ENCODE measurements at places on chromosomes 4 and X.

DNA sequence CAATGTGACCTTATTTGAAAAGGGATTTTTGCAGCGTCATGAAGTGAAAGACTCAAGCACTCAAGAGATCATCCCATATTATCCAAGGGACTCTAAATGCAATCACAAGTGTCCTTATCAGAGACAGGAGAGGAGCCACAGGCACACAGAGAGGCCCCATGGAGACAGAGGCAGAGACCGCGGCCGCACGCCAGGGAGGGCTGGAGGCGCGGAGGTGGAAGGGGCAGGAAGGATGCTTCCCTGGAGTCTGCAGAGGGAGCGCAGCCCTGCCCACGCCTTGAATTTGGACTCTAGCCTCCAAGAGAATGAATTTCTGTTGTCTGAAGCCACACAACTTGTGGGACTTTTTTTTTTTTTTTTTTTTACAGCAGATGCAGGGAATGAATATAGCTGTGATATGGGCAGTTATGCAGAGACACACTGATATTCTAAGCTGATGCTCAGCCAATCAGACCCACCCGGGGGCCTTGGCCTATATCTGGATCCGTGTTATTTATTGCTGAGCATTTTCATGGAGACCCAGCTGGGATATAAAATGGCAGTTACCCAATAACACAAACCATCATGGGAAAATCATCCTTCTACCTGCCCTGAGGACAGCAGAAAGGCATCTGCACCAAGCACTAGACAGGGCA lies 244.8 kb upstream of the PSAPL1 start:
- DNase-seq, result no peak

DNA sequence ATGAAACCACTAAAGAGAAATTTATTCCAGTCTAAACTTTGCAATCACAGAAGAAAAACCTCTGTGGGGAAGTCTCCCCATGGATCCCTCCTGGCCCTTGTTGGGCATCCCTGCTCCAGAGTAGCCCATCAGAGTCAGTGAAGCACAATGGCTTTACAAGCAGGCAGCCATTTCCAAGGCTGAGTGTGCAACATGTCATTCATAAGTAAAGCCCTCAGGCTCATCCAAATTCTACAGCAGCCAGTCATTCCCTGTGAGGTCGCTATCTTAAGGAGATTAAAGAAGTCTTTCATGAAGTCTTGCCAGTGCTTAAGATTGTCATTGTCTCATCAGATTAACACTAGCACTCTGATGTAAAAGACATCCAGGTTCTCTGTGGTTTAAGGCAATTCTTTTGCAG lies 17.0 kb upstream of the MAPK10 start:
- no peak for DNase-seq

- no peak for DNase-seq
These were observed 21.1 kb upstream of the UBA1 start for GRCh38 chrX:47172549-47172948.

- no peak for DNase-seq
These were observed 170.7 kb downstream of the PTTG2 start for GRCh38 chr4:38130884-38131283.

DNA sequence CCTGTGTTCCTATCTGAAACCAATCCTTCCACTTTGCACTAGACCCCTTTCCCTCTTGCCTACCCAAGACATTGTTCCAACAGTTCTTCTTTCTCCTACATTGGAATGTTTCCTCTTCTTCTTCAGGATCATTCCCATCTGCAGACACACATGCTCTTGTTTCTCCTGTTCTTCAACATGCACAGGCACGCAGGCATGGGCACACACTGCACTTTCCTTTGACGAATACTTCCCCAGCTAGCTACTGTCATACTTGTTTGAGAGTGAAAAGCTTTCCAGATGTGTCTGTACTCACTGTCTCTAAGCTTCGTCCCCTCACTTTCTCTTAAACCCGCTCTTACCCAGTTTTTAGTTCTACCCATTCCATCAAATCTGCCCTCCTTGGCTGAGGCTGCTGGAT lies 31.8 kb upstream of the ERVMER34-1 start:
- DNase-seq, result no peak

- DNase-seq, result no peak
These were observed 36.1 kb upstream of the DOCK11 start for GRCh38 chrX:118459494-118459893.

DNA sequence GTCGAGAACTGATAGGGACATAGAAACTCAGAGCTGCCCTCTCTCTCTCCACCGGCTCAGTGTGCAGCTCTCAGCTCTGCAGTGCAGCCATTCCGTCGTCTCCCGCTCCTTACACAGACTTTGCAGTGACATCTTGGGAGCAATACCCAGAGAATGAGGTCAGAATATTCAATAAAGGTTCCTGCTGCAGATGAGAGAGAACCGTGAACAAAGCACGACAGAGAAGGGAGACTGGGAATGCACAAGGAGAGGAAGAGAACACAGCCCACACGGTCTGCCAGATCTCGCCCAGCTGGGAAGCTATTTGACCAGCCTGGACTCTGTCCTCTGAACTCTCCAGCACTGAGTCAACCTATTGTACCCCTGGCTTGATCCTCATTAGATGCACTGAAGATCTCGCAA lies 118.0 kb upstream of the PPARGC1A start:
- DNase-seq, result no peak

DNA sequence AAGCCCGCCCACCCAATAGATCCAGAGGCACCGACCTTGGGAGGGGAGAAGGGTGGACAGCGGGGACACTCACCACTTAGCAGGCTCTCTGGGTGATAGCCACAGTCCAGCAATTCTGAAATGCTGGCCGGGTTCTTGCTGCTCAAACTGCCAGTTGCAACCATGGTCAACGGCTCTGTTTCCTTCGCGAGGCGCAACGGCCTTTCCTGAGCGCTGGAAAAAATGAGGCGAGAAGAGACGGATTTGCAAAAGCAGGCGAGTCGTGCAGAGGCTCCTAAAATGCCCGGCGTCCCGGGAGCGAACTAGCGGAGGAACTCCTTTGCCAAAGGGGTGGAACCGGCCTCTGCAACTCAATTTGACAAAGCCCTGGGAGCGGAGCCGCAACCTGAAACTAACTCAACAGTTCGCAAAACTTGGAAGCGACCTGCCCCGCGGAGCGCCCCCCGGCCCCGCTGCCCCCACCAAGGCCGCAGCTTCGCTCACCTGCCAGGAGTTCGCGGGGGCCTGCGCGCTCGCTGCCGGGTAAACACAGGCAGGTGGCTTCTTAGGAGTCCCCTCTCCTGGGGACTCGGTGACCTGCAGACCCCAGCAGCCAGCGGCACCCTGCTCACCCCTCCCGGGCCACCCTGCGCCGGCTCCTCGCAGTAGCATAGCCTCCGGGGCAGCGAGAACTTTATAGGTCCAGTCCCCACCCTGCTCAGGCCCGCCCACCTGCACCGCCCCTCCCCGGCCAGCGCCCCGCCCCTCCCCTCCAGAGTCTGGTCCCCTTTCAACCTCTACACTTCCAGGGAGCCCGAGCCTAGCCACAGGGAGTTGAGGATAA lies at the start of gene DDIT4L:
TSS of gene DDIT4L (minus strand) at position 649 of the 823 bp plus-strand sequence. CDS start at position 164, 485 bp downstream.
- DNase-seq, result no peak

GRCh38 chr4:119210775-119211174 lies 1.7 kb upstream of the USP53 start:
- no peak for DNase-seq

DNA sequence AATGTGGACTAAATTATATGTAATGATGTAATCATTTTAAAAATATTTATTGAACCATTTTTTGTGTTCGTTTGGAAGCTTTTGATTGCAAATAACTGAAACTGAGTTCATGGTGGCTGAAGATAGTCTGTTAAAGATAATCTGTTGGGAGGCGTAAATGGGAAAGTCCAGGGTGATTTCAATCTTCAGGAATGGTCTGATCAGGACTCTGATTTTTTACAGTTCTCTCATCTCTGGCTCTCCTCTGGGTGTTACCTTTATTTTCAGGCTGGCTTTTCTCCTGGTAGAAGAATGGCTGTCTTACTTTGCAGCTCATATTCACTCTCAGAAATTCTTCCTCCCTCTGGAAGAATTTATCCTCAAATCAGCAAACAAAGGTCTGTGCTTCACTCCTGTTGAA lies 199.0 kb upstream of the LEF1 start:
- no peak for DNase-seq

- no peak for DNase-seq
These were observed 39.5 kb downstream of the USP38 start for GRCh38 chr4:143224255-143224654.

DNA sequence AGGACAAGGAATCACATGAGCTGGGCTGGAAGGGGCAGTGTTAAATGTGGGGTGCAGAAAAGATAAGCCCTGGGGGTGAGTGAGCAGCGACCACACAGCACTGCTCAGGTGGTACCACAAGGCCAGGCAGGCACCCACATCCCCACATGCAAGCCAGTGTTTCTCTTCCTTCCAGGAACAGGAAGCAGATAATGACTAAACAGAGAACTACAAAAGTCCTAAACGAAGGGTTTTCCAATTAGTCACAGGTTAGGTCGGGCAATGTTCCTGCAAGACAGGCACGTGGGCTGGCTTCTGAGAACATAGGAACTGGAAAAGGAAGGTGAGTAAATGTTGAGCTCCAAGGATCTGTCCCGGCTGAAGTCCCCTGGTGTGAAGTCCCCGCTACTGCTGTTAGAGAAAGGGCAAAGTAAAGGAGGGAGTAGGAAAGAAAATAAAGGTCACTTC lies 19.5 kb downstream of the RELL1 start:
- DNase-seq, result no peak

- DNase-seq, result no peak
These were observed 108.7 kb upstream of the ATP6AP2 start for GRCh38 chrX:40471965-40472648.

DNA sequence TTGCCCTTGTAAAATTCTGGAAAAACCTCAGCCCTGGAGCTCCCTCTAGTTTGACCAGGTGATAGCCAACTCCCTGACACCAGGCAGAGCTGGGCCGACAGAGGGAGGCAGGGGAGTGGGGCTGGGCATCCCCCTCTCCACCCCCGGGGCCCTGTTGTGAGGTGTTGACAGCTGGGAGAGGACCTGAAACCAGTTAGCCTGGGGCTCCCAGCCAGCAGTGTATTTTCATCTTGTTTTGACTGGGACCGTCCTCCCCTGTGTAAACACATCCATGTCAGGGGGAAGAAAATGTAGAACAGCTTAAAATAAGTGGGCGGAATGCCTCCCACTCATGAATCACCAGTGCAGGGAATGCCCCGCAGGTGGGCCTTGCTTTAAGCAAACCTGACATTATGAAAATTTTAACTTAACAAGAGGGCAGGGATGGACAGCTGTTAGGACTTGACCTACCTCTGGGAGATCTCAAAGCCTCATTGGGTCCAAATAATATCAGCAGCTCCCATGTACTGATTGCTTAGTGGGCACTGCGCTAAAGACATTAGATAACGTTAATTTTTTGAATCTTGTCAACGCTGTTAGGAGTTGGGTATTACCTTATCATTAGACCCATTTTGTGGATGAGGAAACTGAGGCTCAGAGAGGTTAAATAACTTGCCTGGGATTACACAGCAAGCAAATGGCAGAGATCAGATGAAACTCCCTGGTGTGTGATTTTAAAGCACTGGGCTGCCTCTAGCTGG lies 45.9 kb downstream of the TSC22D3 start:
- no peak for DNase-seq

- DNase-seq, result no peak
These were observed 70.4 kb downstream of the DHRSX start for GRCh38 chrX:2430265-2430825.

DNA sequence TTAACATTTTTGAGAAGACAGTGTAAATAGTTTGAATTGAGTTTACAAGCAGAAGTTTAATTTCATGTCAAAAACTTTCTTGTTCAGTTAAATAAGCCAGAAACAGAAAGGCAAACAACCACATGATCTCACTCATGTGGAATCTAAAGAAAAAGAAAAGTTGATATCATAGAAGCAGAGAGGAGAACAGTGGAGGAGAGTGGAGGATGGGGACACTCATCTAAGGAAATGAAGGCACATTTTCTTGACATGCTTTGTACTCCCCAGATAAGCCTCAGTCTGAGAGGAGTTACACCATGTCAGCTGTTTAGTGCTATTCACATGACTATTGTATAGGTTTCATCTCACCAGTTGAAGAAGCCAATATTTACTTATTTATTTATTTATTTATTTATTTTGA lies 13.5 kb downstream of the SNCA start:
- no peak for DNase-seq

DNA sequence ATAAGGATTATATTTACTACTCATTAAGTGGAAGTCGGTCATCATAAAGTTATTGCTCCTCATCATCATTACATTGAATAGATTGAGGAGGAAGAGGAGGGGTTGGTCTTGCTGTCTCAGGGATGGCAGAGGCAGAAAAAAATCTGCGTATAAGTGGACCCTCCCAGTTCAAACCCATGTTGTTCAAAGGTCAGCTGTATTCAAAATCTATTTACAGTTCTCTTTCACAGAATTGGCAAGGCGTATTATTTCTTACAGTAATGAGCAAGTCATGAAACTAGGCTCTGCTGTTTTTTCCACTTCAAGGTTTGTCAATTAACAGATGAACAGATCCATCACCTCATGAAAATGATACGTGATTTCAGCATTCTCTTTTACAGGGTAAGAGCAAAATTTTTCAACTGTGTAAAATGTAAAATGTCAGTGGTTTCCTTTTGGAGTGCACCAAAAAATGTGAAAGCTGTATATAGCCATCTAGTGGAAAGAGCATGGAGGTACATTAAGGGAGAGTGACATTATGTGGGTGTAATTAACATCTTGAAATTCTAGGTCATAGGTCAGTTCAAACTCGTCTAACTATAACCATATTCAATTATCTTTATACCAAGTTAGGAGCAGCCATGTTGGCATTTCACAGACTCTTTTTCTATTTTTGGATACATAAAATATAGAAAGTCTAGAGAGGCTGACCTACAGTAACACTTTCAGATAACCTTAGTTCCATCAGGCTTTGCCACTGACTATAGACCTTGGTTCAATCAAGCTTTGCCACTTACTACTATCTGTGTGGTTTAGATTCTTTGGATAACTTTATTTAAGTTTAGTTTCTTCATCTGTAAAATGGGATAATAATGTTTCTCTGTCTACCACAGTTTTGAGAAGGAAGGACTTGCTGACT lies 30.1 kb downstream of the NEIL3 start:
- DNase-seq, result no peak

- no peak for DNase-seq
These were observed 10.9 kb upstream of the EXOSC9 start for GRCh38 chr4:121789960-121790829.

GRCh38 chr4:60953826-60954225 lies 246.3 kb upstream of the ADGRL3 start:
- no peak for DNase-seq

DNA sequence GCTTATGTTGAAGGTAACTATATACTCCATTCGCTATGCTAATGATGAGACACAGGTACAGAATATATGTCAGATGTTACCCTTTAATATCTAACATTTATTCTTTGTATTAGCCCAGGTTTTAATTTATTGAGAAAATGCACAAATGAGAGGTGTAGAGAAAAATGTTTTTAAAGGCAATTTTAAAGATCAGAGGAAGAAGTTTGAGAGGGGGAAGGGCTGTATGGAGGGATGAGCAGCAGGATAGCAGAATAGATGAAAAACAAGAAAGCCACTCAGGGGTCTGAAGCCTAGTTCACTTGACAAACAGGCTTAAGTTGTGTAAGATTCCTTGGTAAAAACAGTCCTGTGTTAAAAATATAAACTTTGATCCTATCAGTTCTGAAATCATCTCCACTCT lies 3.7 kb downstream of the MAB21L2 start:
- no peak for DNase-seq
